ENCODE measurements at places on chromosomes 5 and 9.
A peak's percentile ranks its signal among the peaks of the same experiment; 100 is the strongest.

DNA sequence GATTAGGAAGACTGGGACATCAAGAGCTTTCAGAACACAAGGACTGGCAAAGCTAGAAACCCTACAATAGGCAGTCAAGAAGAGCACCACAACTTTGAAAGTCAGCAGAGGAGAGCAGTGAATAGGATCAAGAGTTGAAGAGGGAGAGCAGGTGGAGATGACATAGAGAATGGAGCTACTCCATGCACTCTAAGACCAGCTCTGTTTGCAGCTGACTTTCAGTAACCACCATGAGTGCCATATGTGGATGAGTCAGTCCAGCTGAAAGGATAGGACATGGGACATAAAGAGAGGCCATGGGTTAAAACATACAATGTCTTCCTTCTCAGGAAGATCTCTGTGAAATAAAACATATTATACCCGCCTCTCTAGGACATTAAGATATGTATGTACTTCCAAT, 289.1 kb upstream of the KLF4 start:
- no peak for DNase-seq

DNA sequence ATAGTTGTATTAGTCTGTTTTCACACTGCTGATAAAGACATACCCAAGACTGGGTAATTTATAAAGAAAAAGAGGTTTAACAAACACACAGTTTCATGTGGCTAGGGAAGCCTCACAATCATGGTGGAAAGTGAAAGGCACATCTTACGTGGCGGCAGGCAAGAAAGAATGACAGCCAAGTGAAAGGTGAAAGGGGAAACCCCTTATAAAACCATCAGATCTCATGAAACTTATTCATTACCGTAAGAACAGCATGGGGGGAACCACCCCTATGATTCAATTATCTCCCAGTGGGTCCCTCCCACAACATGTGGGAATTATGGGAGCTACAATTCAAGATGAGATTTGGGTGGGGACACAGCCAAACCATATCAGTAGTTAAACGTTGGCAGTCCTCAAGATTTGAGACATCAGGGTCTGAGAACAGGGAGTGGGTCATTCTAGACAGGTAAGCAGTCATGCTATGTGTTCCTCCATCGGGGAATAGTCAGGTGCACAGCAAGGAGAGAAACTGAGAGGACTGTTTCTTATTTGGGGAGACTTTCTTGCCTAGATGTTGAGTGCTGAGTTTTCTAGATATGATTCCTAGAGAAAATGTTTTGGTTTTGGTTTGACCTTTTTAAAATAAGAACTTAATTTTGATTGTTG, 45.8 kb upstream of the ENTREP1 start:
- DNase-seq = no peak

DNA sequence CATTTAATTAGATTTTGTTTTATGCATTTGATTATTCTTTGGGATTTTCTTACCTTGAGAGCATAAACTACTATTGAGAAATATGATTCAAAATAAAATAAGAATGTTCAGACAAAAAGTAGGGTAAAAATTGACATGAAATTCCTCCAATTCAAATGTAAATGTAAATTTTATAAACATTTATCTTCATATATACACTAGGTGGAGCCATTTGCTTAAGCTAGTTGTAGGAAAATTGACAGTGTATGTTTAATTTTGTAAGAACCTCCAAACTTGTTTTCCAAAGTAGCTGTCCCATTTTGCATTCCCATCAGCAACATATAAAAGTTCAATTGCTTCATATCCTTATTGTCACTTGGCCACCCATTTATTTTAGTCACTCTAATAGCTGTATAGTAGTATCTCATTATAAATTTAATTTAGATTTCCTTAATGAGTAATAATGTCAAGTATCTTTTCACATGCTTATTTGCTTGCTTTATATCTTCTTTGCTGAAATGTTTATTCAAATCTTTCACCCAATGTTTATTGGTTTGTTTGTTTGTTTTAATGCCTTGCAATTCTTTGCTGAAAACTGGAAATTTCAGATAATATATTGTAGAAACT, 37.6 kb upstream of the SLCO6A1 start:
- no peak for DNase-seq

DNA sequence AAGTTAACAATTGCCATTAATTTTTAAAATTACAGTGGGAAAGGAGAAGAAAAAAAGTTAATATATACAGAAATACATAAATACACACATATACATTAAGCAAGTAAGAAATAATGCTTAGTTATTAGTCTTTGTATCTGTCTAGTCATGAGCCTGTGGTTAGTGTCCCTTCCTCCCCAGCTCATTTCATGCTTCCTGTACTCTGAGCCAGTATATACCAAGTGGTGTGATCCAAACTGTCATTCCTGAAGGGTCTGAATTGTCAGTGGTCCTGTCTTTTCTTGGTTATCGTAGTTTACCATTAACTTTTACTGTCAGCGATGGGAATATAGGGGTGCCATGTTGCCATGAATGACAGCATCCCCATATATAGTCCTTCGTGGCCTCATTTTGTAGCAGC, 24.2 kb upstream of the STOM start:
- no peak for DNase-seq

- DNase-seq = no peak
Observed at GRCh38 chr9:131618785-131619184, 73.5 kb downstream of the PRRT1B start.

GRCh38 chr9:4353236-4353635, 53.4 kb upstream of the GLIS3 start:
- no peak for DNase-seq

- DNase-seq = no peak
Observed at GRCh38 chr9:103942651-103943050, 151.5 kb upstream of the SMC2 start.

DNA sequence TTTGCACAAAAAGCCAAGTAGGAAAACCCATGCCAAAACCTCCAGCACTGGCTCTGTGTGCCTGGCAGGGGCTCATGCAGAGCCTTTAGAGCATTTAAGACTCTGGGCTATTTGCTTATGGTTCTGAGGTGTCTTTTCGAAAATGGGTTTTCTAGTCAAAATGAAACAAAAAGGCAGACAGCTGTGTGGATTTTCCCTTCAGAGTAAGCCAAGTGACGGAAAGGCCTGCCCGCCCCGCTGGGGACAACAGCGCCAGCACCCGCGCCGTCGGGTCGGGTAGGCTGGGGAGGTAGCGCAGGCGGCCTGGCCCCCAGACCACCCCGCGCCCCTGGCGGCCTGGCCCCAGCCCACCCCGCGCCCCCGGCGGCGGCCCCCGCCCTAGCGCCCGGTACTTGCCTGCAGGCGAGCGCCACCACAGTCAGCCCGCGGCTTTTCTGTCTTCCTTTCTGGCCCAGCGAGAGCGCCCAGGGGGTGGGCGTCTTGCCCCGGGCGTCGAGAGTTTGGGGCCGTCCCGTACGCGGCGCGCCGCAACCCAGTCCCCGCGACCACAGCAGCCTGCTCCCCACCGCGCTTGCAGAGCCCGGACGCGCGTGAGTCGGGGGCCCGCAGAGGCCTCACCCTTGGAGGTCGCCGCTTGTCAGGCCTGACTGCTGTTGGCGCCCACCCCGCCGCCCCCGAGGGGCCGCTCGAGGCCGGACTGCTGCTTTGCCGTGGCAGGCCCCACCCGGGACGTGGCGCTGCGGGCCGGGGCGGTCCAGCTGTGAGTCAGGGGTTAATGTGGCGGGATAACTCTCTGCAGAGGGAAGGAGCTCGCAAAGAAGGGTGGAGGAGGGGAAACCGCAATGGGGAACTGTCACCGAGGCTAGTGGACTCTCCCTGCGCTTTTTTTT, at the start of gene TICAM2:
Gene TICAM2, minus strand, starts transcription at position 779 of the 890 bp plus-strand sequence. CDS start 21,223 bp downstream, outside the sequence.
- DNase-seq = peak; percentile 57

DNA sequence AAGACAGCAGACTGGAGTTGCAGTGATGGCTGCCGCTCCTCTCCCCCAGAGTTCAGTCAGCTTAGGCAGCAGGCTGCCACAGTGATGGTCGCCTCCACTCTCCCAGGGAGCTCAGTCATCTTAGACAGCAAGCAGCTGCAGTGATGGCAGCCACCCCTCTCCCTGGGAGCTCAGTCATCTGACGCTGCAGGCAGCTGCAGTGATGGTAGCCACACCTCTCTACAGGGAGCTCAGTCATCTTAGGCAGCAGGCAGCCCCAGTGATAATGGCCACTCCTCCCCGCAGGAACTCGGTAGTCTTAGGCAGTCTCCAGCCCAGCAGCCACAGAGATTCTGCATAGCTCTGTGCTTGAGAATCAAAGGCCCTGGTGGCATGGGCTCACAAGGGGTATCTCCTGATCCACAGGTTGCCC, 582.7 kb downstream of the DTWD2 start:
- DNase-seq = no peak

DNA sequence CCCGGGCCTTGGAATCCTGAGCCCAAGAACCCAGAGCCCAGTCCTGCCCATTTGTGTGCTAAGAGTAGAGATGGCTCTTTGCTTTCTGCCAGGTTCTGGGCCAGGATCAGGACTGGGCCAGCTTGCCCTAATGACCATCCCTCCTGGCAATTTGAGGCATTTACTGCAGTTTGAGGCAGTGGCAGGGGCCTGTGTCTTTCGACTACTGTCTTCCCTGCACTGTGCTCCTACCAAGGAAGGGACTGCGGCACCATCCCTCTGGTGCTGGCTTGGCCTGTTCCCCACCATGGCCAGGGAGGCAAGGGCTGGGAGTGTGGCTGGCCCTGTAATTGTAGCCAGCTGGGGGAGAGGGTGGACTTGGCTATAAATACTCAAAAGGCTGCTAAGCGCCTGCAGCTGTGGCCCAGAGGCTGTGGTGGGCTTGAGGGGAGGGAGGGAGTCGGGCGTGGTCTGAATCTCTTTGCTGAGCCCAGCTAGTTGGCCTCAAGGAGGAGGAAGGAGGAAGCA, 4.6 kb downstream of the ENHO start:
- DNase-seq = no peak

- no peak for DNase-seq
Observed at GRCh38 chr5:72644296-72644695, 137.1 kb upstream of the ZNF366 start.

GRCh38 chr5:87872986-87873385, 395.7 kb downstream of the TMEM161B start:
- DNase-seq = no peak

GRCh38 chr5:10593531-10594181, 29.8 kb downstream of the ANKRD33B start:
- no peak for DNase-seq

DNA sequence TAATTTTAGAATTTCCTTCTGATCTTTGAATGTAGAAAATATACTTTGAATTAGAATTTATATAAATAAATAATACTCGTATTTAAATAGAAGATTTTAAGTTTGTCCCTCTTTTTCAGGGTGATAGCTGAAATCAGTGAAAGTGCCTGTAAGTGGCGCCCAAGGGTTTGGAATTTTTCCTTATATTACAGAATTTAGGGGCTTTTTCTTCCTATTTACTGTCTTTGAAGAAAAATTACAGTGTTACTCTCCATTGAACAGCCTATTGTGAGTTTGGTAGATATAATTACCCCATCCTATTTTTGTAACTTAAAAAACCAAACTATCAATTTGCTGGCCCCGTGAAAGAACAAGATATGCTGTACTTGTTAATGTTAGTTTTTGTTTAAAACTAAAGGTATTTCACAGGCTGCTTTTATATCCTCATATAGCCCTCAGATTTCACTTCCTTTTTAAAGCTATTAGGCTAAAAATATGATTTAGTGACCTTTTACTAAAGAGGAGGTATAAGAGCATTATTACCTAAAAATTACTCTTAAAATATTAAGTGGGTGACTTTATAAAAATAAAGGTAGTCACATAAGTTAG, 3.2 kb downstream of the MAP3K1 start:
- DNase-seq = no peak

DNA sequence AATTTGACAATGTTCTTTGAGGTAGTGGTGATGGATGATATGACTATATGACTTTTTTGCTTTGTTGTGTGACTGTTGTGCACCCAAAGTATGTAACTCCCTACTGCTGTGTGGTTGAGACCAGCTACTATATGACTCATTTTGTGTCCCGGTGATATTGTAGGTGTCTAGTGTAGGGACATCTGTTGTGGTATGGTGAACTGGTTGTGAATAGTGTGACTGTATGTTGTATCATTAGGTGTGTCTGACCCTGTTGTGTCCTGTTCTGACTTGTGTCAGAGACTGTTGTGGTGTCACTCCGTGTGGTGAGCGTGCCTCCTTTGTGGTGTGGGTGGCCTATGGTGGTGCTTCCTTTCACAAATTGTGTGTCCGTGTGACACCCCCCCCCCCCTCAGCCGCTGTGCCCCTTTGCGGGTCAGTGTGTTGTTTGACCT, 11.2 kb upstream of the CXXC5 start:
- DNase-seq = no peak

- DNase-seq = no peak
Observed at GRCh38 chr9:126720036-126720435, 84.8 kb upstream of the ZBTB43 start.

Data from HTR-8/SVneo (cell line).